Left ventricle myocardium superior (tissue), 1 donor: ENCODE measurements at places on chromosomes 5 and 9.
A peak's percentile ranks its signal among the peaks of the same experiment; 100 is the strongest.

DNA sequence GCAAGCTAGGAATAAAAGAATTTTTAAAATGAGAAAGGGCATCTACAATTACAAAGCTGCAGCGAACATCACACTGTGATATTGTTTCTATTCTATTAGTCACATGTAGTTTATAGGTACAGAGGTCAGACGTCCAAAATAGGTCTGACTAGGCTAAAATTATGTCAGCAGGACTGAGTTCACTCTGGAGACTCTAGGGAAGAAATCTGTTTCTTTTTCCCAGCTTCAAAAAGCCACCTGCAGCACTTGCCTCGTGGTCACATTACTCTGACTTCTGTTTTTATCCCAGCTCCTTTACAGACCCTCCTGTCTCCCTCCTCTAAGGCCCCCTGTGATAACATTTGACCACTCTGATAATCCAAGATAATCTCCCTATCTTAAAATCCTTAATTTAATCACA lies 5.1 kb upstream of the CKS2 start:
- no peak for DNase-seq

- DNase-seq = no peak
Measured at GRCh38 chr5:106094204-106094607, 1576.5 kb downstream of the EFNA5 start.

DNA sequence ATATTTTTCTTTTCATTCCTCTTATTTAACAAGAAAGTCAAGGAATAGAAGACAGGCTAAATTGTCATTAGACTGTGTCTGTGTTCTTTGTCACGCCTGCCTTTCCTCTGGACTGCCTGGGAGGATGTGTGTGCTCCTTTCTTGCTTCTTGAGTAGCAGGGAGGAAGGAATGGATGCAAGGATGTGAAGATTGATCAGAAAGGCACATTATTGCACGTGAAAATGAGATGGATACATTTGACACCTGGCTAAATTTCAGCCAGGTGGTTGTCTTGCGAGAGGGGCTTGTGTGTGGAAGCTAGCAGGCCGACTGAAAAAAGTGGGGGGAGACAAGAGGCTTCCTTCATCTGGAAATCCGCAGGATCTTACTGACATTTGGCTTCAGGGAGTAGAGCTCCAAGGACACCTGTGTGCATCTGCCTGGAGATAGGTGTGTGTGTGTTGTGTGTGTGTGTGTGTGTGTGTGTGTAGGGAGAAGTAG lies 200.1 kb downstream of the MEF2C start:
- DNase-seq = no peak

GRCh38 chr9:97324954-97325353 lies 17.5 kb downstream of the CCDC180 start:
- DNase-seq = no peak

DNA sequence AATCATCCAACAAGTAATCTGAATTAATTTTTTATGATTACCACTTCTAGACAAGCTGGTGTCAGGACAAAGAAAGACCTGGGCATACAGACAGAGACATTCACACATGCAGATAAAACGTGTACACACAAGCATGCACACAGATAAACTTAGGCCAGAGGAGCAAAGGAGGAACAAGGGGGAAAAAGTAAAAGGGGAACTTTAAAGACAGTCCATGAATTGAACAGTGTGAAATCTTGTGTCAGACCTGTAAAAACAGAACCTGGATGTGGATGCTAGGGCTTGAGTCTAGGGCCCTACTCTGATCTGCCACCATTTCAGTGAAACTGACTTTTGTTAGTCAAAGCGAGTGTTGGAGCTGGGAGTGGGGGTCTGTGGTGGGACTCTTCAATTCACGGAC lies 11.2 kb upstream of the ZSWIM6 start:
- no peak for DNase-seq

DNA sequence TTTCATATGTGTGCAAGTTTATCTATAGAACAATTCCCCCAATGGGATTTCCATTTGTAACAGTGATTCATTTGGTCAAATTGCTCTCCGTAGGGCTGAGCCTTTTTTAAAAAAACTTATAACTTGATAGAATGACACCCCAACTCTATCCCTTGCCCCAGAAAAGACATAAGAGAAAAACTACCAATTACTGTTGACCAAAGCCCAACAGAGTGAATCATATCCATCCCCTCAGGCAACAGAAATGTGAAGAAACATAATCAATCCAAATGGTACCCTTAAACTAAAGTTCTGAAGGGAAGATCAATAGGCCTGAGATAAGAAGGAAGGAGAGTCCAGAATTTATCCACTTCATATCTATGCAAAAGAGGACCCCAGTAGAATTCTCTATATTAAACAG lies 17.8 kb downstream of the TICAM2 start:
- no peak for DNase-seq

GRCh38 chr5:6362846-6363245 lies 15.5 kb downstream of the MED10 start:
- no peak for DNase-seq

- DNase-seq = no peak
Measured at GRCh38 chr9:87035879-87036278, 88.6 kb upstream of the GAS1 start.

- no peak for DNase-seq
Measured at GRCh38 chr5:56175488-56175887, 57.6 kb downstream of the ANKRD55 start.

GRCh38 chr5:147245381-147246165 lies 10.7 kb downstream of the STK32A start:
- no peak for DNase-seq

DNA sequence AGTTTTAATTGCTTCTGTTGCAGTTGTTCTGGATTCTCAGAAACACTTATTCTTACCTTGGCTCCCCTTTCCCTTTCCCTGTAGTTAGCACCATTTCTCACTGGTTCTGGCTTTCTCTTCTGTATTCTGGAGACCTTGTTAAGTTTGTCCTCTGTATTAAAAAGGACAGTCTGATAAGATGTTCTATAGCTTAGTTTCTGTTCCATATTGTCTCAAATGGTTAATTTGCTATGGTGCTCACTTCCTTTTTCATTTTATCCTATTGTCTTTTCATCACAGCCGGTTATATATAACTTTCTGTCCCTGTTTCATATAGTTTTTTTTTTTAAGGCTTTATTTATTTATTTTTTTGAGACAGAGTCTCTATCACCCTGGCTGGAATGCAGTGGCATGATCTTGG lies 41.4 kb upstream of the KIAA1958 start:
- no peak for DNase-seq

DNA sequence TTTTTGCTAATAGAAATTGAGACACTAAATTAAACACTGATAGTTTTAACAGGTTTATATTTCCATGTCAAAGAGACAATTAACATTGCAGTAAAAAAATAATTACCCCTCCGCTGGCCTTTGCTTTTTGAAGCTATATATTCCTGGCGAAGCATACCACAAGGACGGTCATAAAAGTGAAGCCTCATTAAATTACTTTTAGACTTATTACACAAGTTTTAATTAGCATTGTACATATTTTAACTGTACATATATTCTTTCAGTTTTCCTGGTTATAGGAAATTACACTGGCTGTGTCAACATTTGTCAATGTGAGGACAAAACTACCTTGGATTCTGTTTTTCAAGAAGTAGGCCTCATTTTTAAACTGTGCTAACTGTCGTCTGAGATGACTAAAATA lies 1.2 kb downstream of the CDKN2A start:
- DNase-seq = no peak

DNA sequence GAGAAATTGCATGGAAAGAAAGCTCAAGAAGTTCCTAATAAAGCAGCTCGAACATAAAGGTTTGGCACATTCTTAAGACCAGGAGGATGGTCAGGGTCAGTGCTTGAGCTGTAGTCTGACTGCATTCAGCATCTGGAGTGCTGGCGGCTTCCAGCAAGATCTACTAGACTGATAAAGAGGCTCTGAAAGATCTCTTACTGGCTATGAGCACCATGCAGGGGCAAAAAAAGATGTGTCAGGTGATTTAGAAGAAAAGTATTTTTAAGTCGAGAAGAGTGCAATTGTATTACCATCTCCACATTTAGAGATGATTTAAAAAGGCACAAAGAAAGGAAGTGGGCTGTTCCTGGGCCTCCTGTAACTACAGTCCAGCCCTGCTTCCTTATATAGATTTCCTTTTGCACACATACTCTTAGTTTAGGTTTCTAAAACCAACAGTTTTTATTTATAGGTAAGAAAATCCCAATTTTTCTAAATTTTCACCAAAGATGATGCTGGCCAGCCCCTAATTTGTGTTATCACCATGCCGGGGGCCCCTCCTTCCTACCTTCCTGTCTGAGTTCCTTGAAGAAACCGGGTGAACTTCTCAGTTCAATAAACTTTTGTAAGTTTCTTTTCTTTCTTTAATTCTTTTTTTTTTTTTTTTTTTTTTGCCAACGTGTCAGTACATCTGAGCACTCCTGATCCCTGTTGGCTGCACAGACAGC lies 65.9 kb upstream of the PLPP1 start:
- DNase-seq = peak; percentile 39

DNA sequence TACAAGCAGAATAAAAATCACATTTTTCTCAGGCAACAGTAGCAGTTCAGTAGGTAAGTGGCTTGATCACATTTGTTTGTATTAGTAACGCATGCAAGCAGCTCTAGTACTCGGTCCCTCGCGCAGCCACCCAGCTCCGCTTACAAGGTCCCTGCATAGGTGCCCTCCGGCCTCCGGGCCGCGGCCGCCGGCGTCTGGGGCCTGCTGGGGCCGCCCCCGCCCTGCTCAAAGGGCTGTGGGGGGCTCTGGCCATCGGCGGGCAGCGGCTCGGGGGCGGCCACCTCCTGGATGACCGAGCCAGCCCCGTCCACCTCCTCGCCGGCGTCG lies 50.2 kb upstream of the UBAC1 start:
- DNase-seq = no peak

DNA sequence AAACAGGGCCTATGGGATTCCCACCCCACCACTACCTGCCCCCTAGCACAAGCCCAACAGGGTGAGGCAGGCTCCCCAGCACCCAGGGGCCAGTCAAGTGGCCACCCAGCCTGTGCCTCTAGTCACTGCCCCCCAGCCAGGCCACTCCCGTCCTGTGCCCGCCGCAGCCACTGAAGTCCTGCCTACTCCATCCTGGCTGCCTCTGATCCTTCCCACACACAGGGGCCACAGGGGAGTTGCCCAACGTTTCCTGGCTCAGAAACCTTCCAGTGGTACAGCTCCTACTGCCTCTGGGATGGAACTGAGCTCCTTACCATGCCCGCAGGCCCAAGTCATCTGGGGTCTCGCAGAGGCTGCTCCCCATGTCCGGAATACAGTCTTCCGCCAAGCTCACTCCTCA lies 70.2 kb upstream of the STXBP1 start:
- peak; percentile 67 for DNase-seq

- DNase-seq = no peak
Measured at GRCh38 chr9:88259001-88259400, 120.7 kb upstream of the SPATA31C2 start.

DNA sequence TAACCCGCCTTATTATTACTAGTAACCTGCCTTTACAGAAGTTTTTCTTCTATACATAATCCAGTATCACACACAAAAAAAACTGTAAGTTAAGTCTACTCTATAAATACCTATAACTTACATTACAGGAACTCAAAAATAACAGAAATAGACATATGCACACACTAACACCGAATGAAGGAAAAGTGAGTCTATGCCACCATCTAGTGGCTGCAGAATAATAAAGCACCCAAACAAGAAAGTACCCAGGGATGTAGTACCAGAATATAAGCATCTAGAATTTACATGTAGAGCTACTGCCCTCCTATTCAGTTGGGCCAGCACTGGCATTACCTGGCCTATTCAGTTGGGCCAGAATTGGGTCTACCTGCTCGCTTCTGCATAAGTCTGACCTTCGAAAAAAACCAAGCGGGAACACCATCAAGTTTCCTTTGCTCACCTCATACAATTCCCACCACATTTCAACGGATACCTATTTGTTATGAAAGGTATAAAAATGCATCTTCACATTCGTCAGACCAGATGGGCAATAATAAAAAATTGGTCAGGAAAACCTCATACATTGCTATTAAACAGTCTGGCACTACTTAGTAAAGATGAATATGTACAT lies 4.0 kb upstream of the NIPSNAP3A start:
- no peak for DNase-seq

- DNase-seq = no peak
Measured at GRCh38 chr5:113274836-113275414, 159.9 kb downstream of the TSSK1B start.

DNA sequence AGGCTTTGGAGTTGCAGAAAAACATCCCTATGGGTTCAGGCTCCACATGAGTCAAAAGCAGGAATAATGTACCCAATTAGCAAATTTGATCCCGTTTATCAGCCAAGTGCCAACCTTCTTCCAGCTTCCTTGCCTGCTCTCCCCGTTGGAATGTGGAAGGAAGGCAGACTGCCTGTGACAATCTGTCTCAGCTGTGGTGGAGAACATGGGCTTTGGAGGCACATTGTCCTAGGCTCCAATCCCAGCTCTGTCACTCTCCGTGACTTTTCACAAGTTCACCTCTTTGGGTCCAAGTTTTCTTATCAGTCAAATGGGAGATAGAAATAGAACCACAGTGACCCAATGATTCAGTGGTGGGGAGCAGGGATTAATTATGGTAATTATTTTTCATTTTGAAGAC lies 113.9 kb downstream of the ARHGAP26 start:
- no peak for DNase-seq

DNA sequence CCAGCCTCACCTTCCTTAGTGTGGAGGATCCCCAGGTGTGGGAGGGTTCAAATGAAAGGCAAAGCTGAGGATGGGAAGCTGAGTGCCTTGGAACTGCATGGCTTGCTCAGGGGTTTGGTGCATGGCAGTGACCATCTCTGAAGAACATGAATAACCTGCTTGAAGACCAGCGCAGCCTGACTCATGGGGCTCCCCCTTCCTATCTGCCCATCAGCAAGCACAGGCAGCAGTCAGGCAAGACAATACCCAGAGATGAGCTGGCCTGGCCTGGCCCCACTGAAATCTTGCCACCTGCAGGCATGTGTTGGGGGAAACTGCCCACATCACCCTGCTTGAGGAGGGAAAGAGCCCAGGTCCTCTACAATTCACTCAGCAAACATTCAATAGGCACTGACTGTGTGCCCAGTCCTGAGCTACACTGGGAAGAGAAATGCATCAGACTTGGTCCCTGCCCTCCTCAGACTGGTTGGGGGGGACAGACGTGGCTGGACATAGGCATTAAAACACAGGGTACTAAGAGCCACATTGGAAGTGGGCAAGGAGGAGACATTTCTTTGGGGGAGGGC lies 105.0 kb upstream of the ALDH1B1 start:
- no peak for DNase-seq

- peak; percentile 58 for DNase-seq
Measured at GRCh38 chr9:84397151-84397728, 56.7 kb upstream of the SLC28A3 start.
